ENCODE measurements at places on chromosomes 13 and 19.

- DNase-seq = no peak
These were observed 2.3 kb downstream of the FNDC3A start for GRCh38 chr13:48977973-48978372.

GRCh38 chr19:49528211-49528771 is 488 bp downstream of the RCN3 start:
- DNase-seq = no peak

GRCh38 chr19:18847549-18848463 is 16.0 kb downstream of the UPF1 start:
- DNase-seq = peak; percentile 39

DNA sequence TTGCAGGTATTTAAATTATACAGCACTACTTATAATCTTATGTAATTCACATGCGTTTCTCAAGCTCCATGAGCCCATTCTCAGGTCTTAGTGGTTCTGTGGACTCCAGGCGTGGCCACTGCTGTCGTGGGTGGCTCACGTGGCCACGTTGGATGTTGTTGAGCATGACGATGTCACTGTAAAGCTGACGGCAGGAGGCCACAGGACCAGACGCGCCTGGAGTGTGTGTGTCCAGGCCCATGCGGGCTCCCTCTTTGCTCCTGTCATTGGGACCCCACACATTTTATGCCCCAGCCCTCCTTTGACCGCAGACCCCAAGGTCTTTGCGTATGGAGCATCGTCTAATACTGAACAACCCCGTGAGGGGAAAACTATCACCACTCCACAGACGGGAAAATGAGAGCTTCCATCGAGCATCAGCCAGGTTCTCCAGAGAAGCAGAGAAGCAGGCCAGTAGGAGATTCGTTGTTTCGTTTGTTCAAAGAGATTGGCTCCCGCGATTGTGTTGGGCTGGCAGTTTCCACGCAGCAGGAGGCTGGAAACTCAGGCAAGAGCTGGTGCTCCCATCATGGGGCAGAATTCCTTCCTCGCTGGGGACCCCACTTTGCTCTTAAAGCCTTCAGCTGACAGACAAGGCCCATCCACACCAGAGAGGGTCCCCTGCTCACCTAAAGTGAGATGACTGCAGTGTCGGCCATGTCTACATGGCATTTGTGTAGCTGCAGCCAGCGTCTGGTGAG is 129.3 kb upstream of the SPACA7 start:
- DNase-seq = no peak

DNA sequence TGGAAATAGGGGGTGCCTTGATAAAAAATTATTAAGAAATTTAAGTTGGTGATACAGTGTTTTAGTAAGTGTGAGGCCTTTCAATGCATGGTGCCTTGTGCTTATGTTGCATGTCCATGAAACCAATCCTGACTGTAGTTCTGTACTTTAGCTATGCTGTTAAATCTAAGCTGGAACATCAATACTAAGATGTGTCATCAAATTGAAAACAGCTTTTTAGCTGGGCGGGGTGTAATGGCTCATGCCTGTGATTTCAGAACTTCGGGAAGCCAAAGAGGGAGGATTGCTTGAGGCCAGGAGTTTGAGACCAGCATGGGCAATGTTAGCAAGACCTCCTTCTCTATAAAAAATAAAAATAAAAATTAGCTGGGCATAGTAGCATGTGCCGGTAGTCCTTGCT is 930.3 kb upstream of the PCDH9 start:
- no peak for DNase-seq

- DNase-seq = peak; percentile 37
These were observed 131.8 kb downstream of the IRS2 start for GRCh38 chr13:109654341-109655205.

All from lower leg skin (tissue), 4 donors.